ENCODE measurements at places on chromosomes 1 and 21.

DNA sequence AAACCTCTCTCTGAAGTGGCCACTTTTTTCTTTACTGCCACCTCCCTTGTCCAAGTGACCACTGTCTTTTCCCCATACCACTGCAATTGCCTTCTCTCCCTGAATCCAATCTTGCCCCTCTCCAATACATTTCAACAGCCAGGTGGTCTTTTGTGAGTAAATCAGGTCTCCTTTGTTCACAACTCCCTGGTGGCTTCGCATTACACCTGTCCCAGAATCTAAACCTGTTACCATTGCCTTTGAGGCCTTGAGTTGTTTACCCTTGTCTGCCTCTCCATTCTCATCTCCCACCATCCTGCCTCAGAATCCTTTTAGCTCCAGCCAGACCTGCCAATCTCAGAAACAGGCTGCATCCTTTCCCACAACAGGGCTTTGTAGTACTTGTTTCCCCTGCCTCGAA is 21.8 kb upstream of the DYNLT5 start:
- DNase-seq, result no peak

GRCh38 chr1:30661311-30661710 is 62.1 kb downstream of the MATN1 start:
- no peak for DNase-seq

DNA sequence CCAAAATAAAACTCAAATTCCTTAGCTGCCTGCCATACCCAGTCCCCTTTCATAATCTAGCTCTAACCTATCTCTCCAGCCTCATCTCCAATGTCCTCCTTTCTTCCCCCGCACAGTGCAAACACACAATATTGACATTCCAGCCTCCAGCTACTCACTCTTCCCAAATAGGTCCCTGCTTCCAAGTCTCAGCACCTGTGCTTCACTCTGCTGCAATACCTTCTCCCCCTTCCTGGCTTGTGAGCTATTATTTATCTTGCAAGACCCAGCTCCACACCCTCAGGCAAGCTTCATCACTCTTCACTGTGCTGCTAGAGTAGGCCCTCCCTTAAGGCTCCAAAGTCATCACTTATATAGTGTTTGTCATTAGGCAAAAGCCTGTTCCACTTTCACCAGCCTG is 9.7 kb downstream of the PLPP3 start:
- no peak for DNase-seq

DNA sequence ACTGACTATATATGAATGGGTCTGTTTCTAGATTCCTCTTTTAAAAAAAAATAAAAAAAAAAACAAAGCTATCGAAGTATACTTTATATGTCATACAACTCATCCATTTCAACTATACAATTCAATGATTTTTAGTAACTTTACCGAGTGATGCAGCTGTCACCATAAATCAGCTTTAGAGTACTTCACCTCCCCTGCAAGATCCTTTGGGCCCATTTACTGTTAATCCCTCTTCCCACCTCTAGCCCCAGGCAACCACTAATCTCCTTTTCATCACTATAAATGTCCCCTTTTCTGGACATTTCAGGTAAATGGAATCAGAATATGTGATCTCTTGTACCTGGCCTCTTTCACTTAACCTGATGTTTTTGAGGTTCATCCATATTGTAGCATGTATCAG is 133.9 kb downstream of the PEX14 start:
- no peak for DNase-seq

- DNase-seq, result no peak
These were observed 365.9 kb downstream of the TGFB2 start for GRCh38 chr1:218711001-218711400.

DNA sequence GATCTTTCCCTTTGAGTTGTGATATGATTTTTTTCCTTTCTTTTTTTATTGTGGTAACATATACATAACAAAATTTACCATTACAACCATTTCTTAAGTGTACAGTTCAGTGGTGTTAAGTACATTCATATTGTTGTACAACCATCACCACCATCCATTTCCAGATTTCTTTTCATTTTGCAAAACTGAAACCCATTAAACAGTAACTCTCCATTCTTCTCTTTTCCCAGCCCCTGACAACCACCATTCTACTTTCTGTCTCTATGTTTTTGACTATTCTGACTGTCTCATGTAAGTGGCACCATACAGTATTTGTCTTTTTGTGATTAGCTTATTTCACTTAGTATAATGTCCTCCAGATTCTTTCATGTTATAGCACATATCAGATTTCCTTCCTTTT is 30.3 kb downstream of the CEP350 start:
- no peak for DNase-seq

DNA sequence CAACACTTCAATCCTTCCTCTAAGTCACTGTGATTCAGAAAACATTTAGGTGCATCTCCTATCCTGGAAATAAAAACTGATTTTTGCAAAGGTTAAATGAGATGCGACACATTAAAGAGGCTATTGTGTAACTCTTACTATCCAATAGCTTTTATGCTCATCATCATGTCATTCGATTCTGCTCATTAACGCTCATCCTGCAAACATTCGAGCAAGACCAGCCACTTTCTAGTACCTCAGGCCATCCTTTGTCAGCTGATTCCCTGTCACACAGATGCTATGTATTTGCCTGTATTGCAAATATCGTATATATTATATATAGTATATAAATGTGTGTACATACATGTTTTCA is 131.6 kb downstream of the TLR5 start:
- no peak for DNase-seq

DNA sequence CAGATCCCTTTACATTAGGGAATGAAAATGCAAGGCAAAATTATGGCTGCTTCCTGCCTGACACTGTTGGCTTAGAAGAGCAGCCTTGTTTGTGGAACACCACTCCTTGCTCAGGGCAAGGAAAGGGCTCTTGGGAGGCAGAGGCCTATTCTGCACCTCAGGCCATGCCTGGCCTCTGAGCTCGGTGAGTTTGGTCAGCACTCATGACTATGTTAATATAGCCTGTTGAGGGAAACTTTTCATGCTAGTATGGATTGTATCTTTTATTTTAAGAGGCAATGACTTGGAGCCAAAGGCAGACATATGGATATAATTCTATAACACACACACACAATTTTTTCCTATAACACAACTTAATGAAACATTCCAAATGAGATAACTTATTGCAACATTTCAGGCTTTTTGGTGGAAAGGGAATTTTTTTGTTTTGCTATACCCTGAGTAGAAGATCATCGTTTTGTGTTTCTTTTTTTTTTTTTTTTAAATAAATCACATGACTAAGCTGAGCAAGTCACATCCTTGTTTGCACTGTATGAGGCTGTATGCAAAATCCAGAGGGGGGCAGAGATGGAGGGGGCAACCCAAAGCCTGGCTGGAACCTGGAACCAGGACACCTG is 5.6 kb upstream of the YRDC start:
- DNase-seq, result no peak

GRCh38 chr1:85363521-85363920 is 87.1 kb upstream of the BCL10 start:
- no peak for DNase-seq

- DNase-seq, result no peak
These were observed at the start of gene ST6GALNAC5 for GRCh38 chr1:76867342-76868130. Gene ST6GALNAC5 (plus strand): TSS chr1:76867480.

DNA sequence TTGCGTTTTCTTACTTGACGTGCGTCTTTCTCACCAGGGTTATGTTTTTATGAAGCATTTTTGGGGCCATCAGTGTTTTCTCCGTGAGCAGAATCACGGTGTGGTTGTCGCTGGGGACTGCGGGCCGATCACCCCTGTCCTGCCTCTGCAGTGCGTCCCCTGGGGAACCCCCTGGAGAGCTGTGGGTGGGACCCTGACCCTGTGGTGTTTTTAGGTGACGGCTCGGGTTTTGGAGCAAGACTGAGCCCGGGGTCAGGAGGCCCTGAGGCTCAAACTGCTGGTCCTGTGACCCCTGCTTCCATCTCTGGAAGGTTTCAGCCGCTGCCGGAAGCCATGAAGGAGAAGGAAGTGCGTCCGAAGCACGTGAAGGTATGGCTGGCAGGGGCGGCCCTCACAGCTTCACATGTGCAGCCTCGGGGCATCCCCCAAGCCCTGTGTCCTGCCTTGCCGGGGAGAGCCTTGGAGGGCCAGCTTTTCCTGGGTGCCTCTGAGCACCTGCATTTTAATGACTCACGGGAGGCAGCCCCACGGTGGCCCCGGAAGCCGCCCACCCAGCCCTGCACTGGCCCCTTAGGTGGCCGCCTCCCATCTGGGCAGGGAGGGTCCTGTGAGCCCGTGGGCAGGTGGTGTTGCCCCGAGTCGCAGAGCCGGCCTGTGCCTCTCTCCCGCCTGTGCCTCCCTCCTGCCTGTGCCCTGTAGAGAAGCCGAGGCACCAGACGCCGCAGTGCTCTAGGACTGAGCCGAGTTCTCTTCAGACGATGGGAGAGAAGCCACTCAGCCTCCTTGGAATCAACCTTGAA is 36.7 kb upstream of the DIP2A start:
- no peak for DNase-seq

- no peak for DNase-seq
These were observed 61.5 kb upstream of the ATP1B1 start for GRCh38 chr1:169044971-169045370.

GRCh38 chr1:97827887-97828286 is 92.9 kb downstream of the DPYD start:
- no peak for DNase-seq

- DNase-seq, result no peak
These were observed 21.4 kb downstream of the MRAP start for GRCh38 chr21:32320059-32320458.

GRCh38 chr1:148353461-148354283 is 129.4 kb downstream of the PPIAL4G start:
- DNase-seq, result no peak

DNA sequence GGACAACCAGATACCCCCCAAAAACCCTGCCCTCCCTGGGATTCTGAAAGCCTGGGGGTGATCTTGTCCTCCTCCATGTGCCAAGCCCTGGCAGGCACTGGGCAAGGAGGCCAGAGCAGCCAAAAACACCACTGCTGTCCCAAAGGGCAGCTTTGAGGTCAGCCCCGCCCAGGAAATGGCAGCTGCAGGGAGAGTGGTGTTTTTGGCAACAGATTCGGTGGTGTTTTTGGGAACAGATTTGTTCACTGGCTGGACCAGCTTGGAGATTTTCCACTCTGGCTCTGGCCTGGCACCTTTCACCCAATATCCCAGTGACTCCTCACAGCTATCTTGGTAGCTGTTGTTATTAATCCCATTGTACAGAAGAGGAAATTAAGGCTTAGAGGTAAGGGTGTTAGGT is 34.7 kb downstream of the LRP8 start:
- DNase-seq, result no peak

- no peak for DNase-seq
These were observed 30.4 kb downstream of the TFAP2E start for GRCh38 chr1:35603468-35603867.

- no peak for DNase-seq
These were observed 12.9 kb downstream of the PPIE start for GRCh38 chr1:39751595-39751994.

GRCh38 chr1:6653436-6654290 is 29.0 kb downstream of the THAP3 start:
- peak; percentile 63 for DNase-seq

DNA sequence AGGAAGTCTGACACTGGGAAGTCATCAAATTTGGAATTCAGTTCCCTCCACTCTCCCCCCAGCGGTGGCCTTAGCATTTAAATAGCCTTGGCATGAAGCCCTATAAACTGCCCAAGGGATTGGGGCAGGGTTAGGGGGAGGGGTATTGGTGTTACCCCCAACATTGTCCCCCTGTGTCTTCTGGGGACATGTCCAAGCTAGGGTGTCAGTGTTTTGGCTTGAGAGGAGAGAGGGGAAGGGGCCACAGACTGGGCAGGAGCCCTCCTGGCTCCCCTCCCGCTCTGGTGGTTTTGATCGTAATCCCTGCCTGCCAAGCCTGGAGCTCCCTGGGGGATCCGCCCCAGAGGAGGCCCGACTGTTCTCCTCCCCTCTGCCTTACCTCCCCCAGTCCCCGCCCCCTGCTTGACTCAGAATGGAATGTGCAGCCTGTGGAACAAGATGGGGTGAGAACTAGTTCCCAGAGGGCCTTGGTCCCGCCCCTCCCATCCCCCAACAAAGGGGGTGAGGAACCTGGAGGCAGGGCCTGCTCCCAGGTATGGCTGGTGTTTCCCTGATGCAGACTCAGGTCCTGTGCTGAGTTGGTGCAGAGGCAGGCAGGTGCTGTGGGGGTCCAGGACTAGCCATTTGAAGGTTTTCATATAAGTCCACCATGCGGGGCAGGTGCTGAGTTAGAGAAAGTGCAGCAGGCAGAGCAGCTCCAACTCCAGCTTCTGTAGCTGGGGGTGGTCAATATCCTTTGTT is 7.4 kb downstream of the SOX13 start:
- DNase-seq, result peak; percentile 87

GRCh38 chr1:60280819-60281218 is 207.2 kb upstream of the C1orf87 start:
- DNase-seq, result no peak

DNA sequence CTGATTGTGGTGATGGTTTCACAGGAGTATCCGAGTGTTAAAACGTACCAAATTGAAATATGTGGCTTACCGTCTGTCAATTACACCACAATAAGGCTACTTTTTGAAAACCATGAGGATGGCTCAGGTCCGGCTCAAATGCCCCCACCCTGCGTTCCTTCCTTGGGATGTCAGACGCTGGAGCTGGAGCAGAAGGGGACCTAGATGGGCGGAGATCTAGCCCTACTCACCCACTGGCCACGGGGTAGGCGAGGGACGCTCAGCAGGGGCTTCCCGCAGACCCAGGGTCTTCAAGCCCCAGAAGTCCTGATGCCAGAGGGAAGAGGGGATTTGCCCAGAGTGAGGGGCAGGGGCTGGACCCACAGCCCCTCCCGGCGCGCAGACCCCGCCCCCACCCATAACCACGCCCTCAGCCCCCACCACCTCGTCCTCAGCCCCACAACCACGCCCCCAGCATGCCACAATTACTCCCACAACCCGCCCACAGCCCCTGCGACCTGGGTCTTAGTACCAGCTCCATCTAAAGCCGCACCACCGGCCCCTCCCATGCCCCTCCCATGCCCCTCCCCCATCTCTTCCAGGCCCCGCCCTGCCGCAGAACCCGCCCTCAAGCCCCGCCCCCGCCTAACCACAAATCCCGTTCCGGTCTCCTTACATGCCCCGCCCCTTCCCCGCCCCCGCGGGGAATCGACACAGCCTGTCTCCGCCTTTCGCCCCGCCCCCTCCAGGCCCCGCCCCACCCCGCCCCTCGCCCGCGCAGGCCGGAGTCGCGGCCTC is at the start of gene LRRC3:
LRRC3 (plus strand) TSS at position 764 of the 777 bp plus-strand sequence. CDS start 1,135 bp downstream, outside the sequence.
- DNase-seq, result peak; percentile 7

DNA sequence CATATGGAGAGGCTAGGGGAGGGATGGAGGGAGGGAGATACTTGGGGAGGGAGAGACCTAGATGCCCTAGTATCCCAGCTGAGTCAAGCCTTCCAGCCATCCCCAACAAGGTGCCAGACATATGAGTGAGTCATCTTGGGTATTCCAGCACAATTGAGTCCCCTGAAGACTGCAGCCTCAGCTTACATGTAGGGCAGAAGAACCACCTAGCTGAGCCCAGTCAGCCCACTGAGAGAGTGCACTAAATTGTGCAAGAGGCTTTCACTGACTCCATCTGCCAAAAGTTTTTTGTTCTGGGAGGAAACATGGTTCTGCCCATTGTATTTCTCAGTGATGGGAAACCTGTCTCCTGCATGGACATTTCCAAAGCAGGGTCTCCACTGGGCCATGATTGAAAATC is 76.4 kb downstream of the FOXD2 start:
- DNase-seq, result no peak

Measured in kidney epithelial cell (primary cell).